ENCODE measurements at places on chromosomes 6 and 20.

- DNase-seq = peak; percentile 94
Observed at GRCh38 chr20:6008254-6008653, 45.6 kb downstream of the LRRN4 start.

DNA sequence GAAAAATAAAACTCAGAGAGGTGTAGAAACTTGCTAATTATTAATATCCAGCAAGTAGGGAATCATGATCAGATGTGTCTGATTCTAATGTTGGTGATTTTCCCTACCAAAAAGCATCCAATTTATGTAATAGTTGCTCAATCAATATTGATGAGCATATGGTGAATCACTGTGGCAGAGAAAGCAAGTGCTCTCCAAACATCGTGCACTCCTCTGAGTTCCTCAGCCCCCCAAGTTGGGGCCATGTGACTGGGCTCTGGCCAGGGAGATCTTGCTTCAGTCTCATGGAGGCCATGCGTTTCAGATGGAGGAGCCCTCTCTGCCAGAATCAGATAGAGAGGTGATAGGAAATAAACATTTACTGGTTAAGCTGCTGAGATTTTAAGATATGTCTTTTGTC, 133.2 kb upstream of the LY86 start:
- no peak for DNase-seq

- no peak for DNase-seq
Observed at GRCh38 chr20:39736434-39737327, 774.5 kb downstream of the DHX35 start.

- DNase-seq = no peak
Observed at GRCh38 chr6:25717866-25718740, 36.4 kb upstream of the SLC17A4 start.

DNA sequence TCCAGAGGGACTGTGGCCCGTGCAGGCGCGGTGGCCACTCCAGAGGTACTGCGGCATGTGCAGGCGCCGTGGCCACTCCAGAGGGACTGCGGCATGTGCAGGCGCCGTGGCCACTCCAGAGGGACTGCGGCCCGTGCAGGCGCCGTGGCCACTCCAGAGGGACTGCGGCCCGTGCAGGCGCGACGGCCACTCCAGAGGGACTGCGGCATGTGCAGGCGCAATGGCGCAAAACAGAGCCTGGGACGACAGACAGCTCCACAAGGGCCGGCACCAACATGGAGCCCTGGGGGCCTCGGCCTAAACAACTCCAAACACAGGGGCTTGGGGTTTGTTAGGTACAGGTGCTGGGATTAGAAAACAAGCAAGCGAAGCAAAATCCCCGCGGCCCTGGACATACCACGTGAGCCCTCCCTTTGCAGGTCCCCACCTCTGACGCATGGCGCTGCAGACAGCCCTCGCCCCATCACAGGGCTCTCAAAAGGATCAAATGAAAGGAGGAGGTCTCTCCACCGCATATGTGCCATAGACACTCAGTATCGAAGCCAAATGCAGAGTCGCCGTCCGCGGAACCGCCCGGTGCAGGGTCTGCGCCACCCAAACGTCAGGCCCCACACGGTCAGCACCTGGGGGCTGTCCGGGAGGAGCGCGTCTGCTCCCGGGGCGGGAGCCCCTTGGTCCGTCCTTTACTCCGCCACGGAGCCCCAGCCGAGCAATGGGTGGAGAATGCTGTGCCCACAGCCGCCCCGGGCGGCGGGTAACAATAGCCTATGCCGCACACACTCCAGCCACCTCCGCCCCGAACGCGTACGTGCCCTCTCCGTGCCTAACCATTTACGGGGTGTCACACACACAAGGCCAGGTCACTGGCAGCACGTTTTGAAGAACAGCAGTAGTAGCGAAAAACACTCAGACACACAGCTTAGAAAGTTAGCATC, 85.7 kb downstream of the TAF4 start:
- DNase-seq = no peak

DNA sequence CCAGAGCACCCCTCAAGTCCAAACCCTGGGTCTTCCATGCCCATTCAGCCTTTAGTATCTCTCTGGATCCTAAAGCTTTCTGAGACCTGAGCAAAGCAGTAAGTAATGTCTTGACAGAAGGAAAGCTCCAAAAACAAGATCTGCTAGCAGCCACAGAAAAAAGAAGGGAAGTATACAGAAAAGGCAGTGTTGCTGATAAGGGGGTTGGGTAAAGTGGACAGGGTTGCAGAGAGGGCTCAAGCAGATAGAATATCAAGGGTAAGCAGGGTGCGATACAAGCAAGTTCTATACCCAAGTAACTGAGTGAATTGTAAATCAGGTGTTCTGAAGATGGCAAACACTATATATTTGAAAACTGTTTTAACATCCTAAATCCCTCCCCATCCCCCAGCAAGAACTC, 113.4 kb upstream of the CARMIL1 start:
- no peak for DNase-seq

- peak; percentile 48 for DNase-seq
Observed at GRCh38 chr6:124434421-124434820, 527.8 kb upstream of the RNF217 start.

DNA sequence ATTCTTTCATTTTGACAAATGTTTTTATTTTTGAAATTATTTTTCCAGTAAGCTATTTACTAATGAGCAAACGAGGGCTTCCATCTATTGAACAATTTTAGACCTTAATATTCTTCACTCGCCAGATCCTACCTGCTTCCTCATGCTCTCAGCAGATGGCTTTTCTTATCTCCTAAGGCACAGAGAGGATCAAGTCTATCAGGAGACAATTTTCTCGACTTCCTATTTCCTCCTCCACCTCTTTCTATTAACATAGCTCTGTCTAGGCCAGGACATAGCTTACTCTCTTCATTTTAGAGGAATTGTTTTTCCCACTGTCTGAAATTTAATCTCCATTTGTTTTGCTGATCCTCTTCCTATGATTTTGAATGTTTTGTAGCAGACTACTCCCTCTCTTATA, 87.0 kb upstream of the MAN1A1 start:
- no peak for DNase-seq

DNA sequence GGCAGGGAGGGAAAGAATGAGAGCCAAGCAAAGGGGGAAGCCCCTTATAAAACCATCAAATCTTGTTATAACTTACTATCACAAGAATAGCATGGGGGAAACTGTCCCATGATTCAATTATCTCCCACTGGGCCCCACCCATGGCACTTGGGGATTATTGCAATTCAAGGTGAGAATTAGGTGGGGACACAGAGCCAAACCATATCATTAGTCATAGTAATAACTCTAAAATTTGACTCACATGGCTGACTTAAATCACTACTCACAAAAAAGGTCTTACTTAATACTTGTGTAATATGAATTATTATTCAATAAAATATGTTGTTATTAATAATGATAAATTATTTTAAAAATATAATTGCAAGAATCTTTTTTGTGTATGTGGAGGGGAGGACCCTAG, 178.1 kb upstream of the TCF21 start:
- DNase-seq = no peak

GRCh38 chr6:57109880-57110279, 19.9 kb downstream of the ZNF451 start:
- DNase-seq = no peak
